ENCODE measurements at places on chromosomes 2 and 18. TPM values are rescaled to one million over a fixed set of nuclear protein-coding genes. Genes with fewer than 3 reads are reported as not detected.
A peak's percentile ranks its signal among the peaks of the same experiment; 100 is the strongest.

PXDN gene
- total RNA-seq, result 9.9 TPM

SMAD2 gene
- 67.7 TPM for total RNA-seq

SOWAHC gene
- total RNA-seq, result 1.4 TPM

IL18R1 gene
- 2.8 TPM for total RNA-seq

PRKAG3 gene
- total RNA-seq, result 8.3 TPM

GRCh38 chr2:239337877-239338484, 62.8 kb downstream of the HDAC4 start:
- no peak for DNase-seq

DNA sequence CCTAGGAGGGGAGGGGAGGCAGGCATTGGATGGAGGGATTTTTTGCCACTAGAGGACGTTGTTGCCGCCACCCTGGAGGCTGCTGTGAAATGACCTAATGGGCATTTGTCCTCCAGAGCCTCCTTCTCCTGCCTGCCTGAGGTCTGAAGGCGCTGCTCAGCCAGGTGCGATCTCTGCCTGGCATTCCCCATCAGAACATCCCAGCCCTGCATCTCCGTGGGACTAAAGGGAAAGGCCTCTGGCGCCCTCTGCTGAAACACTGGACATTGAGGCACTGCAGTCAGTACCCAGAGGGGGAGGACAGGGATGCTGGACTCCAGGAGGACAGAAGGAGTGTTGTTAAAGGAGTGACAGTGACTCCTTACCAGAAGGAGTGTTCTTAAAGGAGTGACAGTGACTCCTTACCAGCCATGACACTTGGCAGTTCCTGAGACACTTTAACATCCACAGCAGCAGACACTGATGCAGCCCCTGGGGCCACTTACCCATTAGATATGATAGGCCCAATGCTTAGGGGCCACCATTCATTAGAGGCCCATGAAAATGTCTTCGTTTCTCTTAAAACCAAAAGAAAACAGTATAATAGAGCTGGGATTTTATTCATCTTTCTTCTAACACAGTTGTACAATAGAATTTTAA, 17.0 kb downstream of the THNSL2 start:
- peak; percentile 51 for DNase-seq

- DNase-seq, result no peak
These were observed 35.7 kb downstream of the TNFRSF11A start for GRCh38 chr18:62360805-62361204.

- DNase-seq, result no peak
These were observed 109.1 kb downstream of the HAUS1 start for GRCh38 chr18:46213295-46213694.

GRCh38 chr2:64463781-64464180, 9.8 kb downstream of the LGALSL start:
- DNase-seq, result no peak

DNA sequence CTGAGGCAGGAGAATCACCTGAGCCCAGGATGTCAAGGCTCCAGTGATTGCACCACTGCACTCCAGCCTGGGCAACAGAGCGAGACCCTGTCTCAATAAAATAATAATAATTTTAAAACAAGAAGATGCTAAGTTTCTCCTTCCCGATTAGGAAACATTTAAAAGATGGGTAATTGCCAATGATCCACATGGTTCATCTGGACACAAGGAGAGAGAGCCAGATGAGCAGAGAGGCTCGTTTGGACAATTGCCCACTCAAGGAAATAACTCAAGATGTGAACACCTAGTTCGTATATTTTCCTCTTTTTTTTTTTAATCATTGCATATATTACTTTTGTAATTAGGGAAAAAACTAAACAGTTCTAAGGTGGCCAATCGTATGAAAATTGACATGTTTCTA, 3.6 kb upstream of the ACTG2 start:
- no peak for DNase-seq

DNA sequence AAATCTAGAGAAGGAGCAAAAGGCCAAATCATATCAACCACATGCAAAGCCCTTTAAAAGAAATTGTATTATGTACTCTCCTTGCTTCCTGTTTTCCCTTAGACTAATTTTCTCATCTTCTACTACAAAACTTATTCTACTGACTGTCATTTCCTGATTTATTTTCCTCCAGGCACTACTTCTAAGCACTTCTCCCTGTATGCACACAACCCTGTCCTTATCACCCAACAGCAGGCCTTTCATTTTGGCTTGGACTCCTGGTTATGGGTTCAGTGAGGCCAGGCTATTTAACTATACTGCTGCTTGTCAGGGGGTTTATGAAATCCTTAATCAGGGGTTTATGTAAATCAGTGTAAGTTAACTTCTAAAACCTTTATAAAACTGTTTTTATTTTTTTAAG, 205.1 kb upstream of the FAM98A start:
- no peak for DNase-seq

- no peak for DNase-seq
These were observed 794 bp downstream of the GKN2 start for GRCh38 chr2:68951899-68952298.

DNA sequence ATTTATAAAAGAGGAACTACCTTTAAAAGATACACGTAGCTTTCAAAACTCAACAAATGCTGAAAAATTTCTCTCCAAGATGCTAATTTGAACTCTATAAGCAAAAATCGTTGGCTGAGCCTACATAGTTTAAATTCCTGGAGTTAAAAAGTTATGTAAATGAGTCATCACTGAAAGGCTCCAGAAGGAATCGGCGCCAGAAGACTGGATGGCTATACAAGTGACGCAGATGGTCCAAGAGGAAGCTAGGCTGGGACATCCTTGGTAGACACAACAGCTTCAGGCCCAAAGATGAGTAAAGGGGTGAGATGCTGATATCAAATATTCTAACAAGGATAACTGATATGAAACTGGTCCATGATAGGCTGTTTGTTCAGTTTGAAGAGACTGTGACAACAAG, 22.8 kb upstream of the DNAH6 start:
- DNase-seq, result no peak

GRCh38 chr2:177622521-177622920, 229.9 kb downstream of the AGPS start:
- no peak for DNase-seq

- peak; percentile 51 for DNase-seq
These were observed at the start of gene VSNL1 for GRCh38 chr2:17540093-17540812. TSS of gene VSNL1 (plus strand) at chr2:17540696. CDS start at chr2:17592075, 51,379 bp downstream.

GRCh38 chr18:13461469-13461868, 242.9 kb downstream of the LDLRAD4 start:
- DNase-seq, result no peak

DNA sequence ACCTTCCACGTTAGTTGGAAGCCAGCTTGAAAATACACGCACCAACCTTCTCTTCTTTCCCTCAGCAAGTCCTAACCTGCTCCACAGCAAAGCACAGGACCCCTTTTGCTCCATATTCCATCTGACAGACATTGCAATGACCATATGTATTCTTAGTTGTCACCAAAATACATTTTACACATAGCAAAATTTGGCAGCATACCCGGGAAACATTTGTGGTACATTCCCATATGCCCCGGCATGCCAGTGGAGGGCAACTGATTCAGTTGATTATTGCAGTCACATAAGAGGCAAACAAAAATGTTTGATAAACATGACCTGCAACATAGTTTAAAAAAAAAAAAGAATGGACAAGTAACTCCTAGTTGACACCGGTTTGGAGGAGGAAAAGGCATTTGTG, 202.1 kb upstream of the UBE2E3 start:
- no peak for DNase-seq

DNA sequence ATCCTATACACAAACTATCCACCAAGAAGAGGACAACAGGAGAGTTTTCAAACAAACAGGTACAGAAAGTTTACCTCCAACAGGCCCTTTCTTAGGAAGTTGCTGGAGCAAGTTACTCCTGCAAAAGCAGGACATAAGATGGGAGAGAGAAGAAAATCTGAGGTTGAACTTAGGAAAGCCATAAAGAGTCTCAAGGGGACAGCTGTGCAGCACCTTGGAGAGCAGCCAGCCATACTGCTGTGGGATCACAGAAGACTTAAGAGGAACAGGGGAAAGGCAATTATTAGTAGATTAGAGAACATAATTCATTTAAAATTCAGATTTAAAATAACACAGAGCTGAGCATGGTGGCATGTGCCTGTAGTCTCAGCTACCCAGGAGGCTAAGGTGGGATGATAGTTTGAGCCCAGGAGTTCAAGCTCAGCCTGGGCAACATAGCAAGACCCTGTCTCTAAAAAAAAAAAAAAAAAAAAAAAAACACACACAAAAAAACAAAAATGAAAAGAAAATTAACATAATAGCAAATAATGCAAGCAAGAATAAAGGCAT, 148.1 kb upstream of the SIX3 start:
- no peak for DNase-seq

DNA sequence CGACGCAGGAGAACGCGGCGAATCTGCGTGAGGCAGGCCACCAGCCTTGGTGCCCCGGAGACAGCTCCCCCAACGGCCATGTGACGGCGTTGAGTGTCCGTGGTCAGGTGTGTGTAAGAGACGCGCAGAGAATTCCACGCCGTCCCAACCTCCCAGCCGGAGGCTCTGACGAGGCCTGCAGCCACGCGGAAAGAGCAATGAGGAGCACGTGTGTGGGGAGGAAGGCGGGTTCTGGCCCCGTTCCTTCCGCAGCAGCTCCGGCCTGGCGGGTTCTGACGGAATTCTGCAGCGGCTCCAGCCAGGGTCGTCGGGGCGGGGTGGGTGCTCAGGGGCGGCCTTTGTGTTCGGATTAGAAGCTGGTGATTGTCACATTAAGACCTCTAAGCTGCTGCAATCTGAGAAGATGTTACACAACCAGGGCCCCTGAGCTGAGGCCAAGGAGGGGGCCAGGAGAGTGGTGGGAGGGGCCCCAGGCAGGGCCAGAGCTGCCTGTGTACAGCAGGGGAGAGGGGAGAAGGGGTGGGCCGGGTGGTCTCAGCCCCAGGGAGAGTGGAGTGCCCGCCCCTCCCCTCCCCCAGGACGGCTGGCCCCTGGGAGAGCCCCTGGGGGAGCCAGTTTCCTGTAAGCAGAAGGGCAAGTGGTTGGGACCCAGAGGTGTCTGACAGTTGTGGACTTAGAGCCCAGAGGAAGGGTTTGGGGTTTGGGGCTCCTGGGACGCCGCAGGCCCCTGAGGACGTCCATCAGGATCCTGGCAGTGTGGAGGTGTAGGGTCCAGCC, 5.1 kb upstream of the GAL3ST2 start:
- DNase-seq, result no peak

Data from gastrocnemius medialis (tissue), 4 donors.